ENCODE measurements at places on chromosomes 16 and 17. TPM values are rescaled to one million over a fixed set of nuclear protein-coding genes. Genes with fewer than 3 reads are reported as not detected.

Gene GNGT2
- total RNA-seq: not detected

Gene FAM20A
- total RNA-seq: 0.80 TPM

Gene XAF1
- total RNA-seq: 11.8 TPM

Gene AGRP
- total RNA-seq: not detected

Gene CCL14
- 4.9 TPM for total RNA-seq

Gene IGSF6
- 0.10 TPM for total RNA-seq

Data from gastrocnemius medialis (tissue), 4 donors.